Skeletal muscle cell (primary cell): ENCODE measurements at places on chromosomes 3 and 15.

DNA sequence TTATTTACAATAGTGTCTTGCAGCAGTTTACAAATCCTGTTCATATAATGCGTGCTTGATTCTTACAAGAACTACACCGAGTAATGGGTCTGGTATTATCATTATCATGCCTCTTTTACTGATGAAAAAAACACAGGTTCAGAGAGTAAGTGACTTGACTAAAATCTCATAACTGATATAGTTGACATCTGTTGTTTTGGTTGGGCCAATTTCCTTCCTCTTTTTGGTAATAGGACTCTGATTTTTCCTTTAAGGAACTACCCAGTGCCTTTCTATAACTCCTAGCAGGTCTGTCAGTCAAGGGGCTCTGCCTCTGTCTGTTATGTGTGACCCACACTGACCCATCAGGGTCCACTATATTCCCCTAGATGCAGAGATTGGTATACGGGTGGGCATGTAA is 14.6 kb upstream of the BLOC1S6 start:
- no peak for DNase-seq

- no peak for DNase-seq
Measured at GRCh38 chr15:38651328-38652038, 86.9 kb upstream of the RASGRP1 start.

GRCh38 chr15:45943240-45943639 is 308.4 kb downstream of the SQOR start:
- DNase-seq = no peak

- DNase-seq = no peak
Measured at GRCh38 chr15:58346361-58346760, 85.4 kb upstream of the LIPC start.

- no peak for DNase-seq
Measured at GRCh38 chr15:64044300-64045100, 1.8 kb downstream of the DAPK2 start.

- no peak for DNase-seq
Measured at GRCh38 chr15:75591655-75592364, 12.7 kb upstream of the PTPN9 start.

DNA sequence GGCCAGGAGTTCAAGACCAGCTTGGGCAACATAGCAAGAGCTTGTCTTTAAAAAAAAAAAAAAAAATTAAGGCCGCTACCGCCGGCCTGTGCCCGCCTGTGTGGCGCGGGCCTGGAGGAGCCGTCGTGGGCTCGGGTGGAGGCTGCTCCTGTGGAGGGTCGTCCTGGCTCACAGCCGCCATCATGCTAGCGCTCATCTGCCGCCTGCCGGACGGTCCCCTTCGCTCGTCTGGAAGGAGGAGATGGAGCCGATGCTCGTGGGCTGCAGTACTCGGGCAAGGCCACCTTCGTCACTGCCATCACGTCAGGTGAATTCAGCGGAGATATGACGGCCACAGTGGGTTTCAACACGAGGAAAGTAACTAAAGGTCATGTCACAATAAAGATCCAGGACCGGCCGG is 37.4 kb downstream of the TFRC start:
- no peak for DNase-seq

DNA sequence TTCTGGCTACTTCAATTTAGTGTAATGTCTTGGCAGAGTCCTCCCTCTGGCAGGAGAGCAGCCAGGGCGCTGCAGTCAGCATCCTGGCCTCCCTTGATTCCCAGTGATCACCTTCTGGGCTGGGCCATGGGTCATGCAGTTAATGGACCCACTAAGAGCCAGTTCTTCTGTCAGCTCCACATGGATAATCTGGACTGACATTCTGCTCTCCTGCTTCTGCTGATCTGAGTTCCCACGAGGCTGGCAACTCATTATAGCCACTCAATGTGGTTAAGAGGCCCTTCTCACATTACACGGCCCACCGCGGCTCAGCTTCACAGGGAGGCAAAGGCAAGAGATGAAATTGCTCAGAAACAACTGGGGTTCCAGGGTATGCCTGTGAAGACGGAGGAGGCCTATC is 94.0 kb downstream of the WDR76 start:
- DNase-seq = no peak

DNA sequence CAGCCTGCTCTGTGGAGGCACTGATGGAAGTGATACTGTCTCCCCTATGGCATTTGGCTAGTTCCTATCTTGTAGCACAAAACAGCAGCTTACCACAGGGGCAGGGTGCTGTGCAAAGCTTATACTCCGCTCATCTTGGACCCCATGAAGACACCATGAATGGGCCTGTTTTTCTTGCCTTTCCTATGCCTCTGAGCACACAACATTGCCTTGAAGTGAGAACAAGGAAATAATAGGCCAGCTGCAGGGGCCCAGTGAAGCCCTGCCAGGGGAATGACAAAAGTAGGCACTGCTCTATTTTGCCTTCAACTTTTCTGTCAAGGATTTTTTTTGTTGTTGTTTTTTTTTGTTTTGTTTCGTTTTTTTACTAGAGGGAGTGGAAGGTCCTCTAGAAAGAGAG is 110.3 kb downstream of the PDE8A start:
- DNase-seq = no peak

DNA sequence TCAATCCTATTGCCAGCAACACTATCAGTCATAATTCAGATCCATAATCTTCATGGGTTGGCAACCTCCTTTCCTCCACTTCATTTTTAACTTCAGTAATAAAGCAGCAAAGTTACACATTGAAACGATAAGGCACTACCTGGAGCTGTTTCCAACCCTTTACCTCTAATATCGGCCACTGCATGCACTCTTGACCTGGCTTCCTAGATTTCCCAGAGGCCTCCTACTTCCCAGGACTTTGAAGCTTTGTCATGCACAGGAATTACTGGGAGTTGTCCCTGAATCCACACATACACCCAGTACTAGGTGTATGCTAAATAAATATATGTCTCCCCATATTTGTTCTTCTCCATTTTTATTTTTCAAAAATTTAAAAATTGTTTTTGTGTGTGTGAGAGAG is 126.1 kb downstream of the PLD1 start:
- DNase-seq = no peak

DNA sequence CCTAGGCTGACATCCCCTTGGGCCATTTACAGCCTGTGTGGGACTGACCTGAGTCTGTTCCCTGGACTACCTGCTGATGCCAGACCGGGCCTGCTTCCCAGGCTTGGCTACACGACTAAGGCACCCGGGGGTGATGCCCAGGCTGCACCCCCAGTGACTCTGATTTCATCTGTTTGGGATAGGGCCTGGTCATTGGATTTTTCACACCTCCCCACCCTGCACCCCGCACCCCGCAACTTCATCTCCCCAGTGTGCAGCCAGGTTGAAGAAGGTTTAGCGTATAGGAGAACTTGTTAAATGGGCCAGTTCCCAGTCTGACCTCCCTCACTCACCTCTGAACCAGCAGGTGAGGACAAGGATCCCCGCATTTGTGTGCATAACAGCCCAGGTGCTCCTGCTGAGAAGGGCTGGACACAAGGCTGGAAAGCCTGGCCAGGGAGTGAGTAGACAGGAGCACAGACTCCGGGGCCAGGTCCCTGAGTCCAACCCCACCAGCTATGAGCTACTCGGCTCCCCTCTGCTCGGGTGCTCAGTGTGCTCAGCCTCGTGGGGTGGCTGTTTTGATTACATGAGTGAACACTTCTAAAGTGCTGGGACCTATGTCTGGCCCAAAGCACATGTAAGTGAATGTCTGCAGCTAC is 18.5 kb downstream of the SLC6A20 start:
- no peak for DNase-seq

DNA sequence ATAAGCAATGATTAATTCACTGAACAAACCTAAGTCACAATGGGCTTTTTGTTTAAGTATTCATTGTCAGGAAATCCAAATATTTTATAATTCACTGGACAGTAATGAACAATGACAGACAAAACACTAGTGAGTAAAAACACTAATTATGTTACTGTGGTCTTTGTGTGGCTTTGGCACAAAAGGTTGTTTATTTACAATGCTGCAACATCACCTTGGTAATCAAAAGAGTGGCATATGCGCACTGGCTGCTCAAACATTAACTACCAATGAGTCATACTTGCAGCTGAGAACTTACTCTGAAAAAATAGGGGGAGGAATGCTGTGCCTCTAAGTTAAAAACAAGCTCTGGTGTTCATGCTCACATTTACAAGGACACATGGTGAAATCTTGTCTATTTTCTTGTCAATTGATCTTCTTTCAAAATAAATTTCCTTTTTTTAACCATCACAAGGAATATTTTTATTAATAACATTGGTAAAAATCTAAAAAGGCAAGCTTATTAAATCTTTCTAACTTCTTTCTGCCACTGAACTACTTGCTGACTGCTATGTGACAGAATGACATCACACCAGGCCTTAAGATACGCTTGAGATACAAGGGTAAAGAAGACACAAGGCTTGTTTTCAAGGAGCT is 85.2 kb upstream of the PPIB start:
- DNase-seq = peak; percentile 60

GRCh38 chr15:53202876-53203275 is 412.7 kb upstream of the ONECUT1 start:
- DNase-seq = no peak

GRCh38 chr3:184525337-184526087 is 36.1 kb upstream of the EPHB3 start:
- DNase-seq = no peak

DNA sequence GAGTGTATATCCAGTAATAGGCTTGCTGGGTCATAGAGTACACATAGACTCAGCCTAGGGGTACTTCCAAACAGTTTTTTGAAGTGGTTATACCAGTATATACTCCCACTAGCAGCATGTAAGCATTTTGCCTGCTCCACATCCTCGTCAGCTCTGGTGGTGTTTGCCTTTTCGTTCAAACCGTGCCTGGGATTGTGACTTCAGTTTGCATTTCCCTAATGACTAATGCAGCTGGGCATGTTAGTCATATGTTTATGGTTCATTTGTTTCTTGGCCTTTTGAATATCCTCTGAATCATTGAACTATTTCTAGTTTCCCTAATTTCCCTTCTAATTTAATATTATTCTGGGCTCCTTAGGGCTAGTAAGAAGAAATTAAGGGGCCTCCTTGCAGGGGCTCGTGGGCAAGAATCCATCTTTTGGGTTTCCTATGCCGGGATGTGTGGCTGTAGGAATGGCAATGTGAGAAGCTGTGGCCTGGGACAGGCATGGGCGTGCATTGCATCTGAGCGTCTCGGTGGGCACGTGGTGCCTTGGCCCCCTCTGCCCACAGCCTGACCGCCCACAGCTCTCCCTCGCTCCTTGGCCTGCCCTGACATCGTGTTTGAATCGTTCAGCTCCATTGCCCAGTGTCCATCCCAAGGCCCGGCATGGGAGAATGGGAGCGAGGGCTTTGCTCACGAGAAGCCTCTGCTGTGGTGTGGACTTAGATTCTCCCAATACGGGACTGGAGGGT is 26.4 kb downstream of the FAH start:
- DNase-seq = peak; percentile 82

DNA sequence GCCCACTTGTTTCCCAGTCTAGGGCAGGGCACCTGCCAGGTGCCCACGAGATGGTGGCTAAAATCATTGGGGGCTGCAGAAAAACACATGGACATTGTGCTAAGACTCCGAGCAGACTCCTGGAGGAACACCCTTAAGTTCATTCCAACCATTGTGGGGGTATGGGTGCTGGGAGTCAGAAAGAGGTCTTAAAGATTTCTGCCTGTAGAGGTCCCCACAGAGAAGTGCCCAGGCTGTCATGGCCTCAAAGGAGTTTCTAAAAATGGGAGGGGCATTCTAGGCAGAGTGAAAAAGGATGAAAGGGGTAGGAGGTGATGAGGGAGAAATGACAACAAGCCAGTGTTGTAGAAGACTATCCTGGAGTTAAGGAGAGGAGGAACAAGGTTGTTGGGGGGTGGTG is 17.1 kb downstream of the RBP1 start:
- DNase-seq = no peak

- no peak for DNase-seq
Measured at GRCh38 chr3:29255854-29256696, 24.8 kb upstream of the RBMS3 start.

DNA sequence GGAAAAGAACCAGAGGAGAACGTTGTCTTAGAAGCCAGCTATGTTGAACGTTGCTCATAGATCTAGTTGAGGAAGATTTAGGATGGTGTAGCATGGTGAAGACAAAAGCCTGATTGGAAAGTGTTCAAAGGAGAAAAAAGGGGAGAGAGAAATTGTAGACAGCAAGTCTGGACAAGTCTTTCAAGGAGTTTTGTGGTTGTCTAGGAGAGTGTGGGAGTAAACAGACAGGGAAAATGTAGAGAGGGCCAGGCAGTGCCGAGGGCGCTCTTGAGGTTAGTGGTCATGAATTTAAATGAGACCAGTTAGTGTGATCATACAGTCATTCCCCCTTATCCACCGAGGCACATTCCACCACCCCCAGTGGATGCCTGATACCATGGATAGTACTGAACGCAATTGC is 167.5 kb upstream of the IL12A start:
- no peak for DNase-seq

- DNase-seq = no peak
Measured at GRCh38 chr3:101166150-101166549, 154.2 kb downstream of the IMPG2 start.

- DNase-seq = no peak
Measured at GRCh38 chr3:162626172-162626571, 1129.6 kb downstream of the OTOL1 start.

DNA sequence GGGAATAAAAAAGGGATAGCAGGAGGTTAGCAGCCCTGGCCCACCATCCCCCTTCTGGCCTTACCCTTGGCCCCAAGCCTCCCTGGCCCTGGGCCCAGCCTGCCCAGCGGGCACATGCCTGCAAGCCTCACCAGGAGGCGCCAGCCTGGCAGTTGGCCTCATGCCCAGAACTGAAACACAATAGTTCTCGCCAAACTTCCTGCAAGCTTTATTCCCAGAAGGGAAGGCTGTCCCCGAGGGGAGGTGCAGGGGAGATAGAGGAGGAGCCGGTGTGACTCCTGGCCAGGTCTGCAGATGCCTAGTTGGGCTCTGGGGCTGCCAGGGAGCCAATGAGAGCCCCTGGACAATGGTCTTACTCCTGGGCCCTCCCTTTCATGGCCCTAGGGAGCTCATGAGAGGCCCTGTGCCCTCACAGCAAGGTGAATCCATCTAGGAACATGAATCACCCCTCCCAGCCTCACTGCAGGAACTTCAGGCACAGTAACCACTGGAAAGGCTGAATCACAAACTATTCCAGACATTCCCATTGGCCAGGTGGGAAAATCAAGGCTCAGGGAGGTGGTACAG is 4.0 kb downstream of the CCDC33 start:
- DNase-seq = peak; percentile 34

DNA sequence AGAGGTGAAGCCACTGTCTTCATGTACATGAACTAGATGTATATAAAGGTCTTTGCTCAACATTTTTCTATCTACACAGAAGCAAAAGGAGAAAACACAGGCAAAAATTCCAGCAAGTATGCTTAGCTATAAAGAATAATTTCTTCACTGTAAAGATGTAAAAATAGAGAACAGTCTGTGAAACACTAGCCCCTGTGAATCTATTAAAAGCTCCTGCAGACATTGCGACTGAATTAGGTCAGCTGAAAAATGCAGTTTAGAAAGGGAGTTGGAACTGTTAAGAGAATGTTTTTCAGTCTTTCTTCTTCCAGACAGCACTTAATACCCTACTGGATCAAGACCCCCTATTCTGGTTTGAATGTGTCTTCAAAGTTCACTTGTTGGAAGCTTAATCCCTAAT is 291.5 kb downstream of the KBTBD8 start:
- no peak for DNase-seq

GRCh38 chr3:197500812-197501211 is 55.0 kb downstream of the BDH1 start:
- no peak for DNase-seq

- no peak for DNase-seq
Measured at GRCh38 chr3:53223541-53223966, 32.3 kb downstream of the TKT start.

- no peak for DNase-seq
Measured at GRCh38 chr3:94185753-94186152, 122.9 kb downstream of the NSUN3 start.
